ENCODE measurements at places on chromosomes 7 and 10. TPM values are rescaled to one million over a fixed set of nuclear protein-coding genes. Genes with fewer than 3 reads are reported as not detected.

DNA sequence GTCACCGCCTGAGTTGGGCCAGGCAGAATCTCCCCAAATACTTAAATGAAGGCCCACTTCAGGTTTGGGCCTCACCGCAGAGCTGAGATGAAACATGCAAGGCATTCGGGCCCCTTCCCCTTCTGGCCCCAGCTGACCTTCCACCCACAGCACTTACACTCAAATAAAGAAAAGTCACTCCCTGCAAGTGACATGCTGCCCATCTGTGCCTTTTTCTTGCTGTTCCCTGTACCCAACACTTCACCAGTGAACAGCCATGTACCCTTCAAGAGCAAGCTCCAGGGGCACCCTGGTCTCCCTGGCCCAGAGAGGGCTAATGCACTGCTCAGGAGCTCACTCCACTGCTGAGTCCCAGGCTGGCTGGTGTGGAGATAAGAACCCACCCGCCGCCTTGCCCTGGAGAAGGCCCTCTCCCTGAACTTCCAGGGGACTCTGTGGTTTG is 40.7 kb downstream of the ZCCHC24 start:
- H3K4me3 ChIP-seq = no peak overlapping the region
- peaks cover 22% of the 10 kb centered on the region for H3K27me3 ChIP-seq

DNA sequence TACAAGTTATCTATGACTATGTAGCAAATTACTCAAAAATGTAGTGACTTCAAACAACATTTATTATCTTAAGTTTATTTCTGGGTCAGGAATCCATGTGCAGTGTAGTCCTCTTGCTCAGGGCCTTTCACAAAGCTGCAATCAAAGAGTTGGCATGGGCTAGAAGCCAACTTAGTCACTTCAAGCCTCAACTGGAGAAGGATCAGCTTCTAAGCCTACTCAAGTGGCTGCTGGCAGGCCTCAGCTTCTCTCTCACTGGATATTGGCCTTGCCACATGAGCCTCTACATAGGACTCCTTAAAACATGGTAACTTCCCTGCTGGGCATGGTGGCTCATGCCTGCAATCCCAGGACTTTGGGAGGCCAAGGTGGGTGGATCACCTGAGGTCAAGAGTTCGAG is 5.0 kb upstream of the NFE2L3 start:
- H3K4me3 ChIP-seq = no peak overlapping the region
- H3K27ac ChIP-seq = no peak overlapping the region
- peaks cover 9% of the 10 kb centered on the region for H3K4me1 ChIP-seq
- H3K36me3 ChIP-seq = no peaks in the 10 kb centered on the region
- H3K27me3 ChIP-seq = peaks cover 21% of the 10 kb centered on the region
- no peak for DNase-seq

GRCh38 chr7:19117091-19117869 is at the start of gene TWIST1:
Gene TWIST1 (minus strand): TSS chr7:19117636. CDS start chr7:19117321, 315 bp downstream.
- H3K4me1 ChIP-seq = peaks cover 3% of the 10 kb centered on the region
- H3K4me3 ChIP-seq = peak within 1 kb of the TSS; percentile 56

DNA sequence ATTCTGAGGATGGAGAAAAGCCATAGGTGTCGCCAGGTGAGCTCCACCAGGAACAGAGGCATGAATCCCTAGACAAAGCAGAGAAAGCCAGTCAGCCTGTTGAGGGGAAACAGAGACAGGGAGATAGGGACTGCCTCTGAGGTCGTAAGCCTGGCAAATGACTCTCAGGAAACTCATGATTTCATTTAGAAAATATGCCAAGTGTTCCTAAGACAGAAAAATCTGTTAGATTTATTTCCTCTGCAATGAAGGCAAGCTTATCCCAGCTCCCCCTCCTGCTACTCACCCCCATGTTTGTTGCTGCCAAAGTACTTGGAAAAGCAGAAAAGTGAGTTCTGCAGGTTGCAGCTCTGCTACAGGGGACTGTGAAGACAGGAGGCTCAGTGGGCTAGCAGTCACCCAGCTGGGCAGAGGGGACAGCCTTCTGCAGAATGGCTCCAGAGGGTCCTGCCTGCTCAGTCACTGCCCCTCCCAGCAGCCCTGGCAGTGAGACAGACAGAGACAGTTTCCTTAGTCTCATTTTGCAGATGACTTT is 184.3 kb downstream of the ADRA2A start:
- H3K27me3 ChIP-seq = peaks cover 11% of the 10 kb centered on the region
- DNase-seq = no peak
- H3K27ac ChIP-seq = no peak overlapping the region
- H3K36me3 ChIP-seq = peaks cover 1% of the 10 kb centered on the region
- no peak overlapping the region for H3K4me3 ChIP-seq

- peaks cover 26% of the 10 kb centered on the region for H3K27me3 ChIP-seq
- no peak for DNase-seq
- H3K27ac ChIP-seq = no peak overlapping the region
- no peak overlapping the region for H3K4me3 ChIP-seq
- H3K4me1 ChIP-seq = peaks cover 4% of the 10 kb centered on the region
Measured at GRCh38 chr7:151380199-151381097, 29.4 kb downstream of the WDR86 start.

DNA sequence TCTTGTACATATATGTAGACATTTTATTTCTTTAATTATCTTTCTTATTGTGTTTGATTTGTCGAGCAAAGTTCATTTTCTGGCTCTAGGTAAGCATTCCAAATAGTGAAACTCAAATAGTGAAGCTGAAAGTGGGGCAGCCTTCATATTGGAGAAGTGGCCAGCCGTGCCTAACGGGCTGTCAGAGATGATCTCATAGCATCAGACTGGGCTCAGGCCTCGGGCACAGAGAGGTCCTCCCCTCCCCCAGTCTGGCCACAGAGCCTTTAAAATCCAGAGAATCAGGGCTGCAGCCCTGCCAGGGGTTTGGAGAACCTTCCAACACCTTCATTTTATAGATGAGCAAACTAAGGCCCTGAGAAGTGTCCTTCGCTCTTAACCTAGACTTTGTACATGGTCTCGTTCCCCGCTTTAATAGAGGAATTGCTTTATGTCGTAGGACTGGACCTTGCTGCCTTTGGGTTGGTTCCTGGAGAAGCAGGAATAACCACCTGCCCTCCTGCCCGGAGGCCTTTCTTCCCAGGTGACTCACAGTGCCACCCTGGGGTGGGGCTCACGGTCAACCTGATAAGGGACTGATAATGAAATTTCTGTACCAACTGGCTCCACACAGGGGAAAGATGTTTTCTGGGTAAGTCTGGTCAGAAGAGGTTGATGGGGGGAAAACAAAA is 7.3 kb downstream of the TSPAN15 start:
- no peak overlapping the region for H3K4me3 ChIP-seq
- H3K27ac ChIP-seq = peak overlapping the region; percentile 38
- peaks cover 9% of the 10 kb centered on the region for H3K4me1 ChIP-seq

- no peaks in the 10 kb centered on the region for H3K27me3 ChIP-seq
- H3K4me3 ChIP-seq = no peak overlapping the region
- H3K27ac ChIP-seq = no peak overlapping the region
- peaks cover 2% of the 10 kb centered on the region for H3K36me3 ChIP-seq
- no peak for DNase-seq
Measured at GRCh38 chr7:139753693-139754111, 24.1 kb downstream of the HIPK2 start.

Gene NUPR2
- total RNA-seq = not detected

Gene UCMA
- total RNA-seq = not detected

Gene ZFAND2A
- total RNA-seq = 14.1 TPM

Measured in progenitor cell of endocrine pancreas (in vitro differentiated cells).